ENCODE measurements at places on chromosomes 6 and 20.

DNA sequence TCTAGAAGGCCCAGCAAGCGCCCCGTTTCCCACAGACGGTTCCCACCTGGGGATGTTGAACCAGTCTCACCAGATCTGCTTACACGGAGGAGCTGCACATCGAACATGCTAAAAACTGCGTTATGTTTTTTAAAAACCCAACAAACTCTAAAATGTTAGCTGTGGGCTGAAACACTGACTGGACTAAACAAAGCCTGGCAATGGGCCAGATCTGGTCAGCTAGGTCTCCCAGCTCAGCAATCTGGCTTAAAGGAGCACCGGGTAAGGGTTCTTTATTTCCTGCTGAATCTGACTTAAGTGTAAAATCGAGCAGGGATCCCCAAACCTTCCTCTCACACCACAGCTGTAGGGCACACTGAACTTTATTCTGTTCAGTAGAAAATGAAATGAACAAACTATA is 156.9 kb downstream of the FOXC1 start:
- DNase-seq = no peak

GRCh38 chr20:53296451-53297153 is 297.0 kb downstream of the ZNF217 start:
- DNase-seq = no peak

DNA sequence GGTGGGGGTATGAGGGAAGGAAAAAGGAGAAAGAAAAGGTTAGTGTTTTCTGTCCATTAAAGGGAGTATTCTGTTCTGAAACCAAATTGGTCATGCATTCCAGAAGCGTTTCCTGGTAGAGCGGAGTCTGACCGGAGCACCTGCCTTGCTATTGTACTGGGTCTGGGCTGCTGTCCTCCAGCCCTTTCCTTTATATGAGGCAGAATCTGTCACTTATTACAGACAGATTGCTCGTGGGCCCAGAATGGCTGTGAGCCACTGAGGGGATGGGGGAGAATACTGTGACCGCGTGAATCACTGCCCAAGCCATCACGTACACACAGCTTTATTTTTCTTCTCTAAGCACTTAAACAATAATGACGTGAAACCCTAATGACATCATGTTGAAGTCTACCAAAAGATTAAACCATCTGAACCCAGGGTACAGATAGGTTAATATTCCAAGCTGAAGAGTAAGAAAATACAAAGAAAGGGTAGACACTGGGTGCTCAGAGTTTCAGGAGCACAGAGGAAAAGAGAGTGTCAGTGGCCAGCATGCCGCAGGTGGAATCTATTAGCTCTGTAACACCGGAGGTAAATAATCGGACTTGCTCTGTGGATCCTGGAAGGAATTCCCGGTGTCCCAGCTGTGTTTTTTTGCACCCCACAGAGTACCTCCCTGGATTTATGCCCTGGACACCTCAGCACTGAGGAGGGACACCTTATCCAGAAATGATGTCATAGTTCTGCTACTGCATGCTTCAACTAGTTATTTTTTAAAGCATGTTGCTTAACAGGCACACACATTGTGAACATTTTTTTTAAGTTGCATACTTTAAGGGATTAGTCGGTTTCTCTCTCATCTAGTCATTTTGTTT is 573.3 kb downstream of the PKHD1 start:
- DNase-seq = no peak

GRCh38 chr6:130000526-130001421 is 17.6 kb upstream of the L3MBTL3 start:
- no peak for DNase-seq

DNA sequence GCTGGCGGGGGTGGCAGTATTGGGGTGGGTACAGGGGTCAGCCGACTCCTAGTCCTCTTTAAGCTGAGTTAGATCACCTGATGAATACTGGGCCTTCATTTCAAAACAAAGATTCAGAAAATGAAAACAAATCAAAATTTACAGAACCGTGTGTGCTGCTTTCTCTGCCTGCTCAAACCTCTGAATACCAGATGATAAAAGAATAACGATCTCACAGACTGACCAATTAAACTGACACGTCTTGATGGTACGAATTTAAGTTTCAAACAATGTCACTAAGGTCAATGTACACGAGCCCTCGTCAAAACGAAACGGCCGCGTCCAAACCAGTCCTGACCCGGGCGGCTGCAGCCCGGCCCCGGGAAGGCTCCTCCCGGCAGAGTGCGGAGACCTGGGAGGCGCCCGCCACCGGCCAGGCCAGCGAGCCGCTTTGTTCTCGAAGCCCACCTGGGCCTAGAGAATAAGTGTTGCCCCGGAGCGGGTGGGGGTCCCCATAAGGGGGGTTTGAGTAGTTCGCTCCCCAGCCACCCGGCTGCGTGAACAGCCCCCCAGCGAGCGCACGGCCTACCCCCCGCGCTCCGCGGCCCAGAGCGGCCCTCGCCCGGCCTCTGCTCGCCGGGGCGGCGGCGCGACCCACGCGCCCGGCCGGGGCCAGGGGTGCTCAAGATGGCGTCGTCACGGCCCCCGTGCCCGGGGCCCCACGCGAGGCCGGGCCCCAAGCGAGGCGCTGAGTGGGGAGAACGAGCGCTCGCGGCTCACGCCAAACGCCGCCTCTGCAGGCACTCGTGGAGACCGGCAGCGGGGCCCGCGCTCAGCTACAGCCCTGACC is 728 bp downstream of the PSMA7 start:
- DNase-seq = no peak

GRCh38 chr6:108502832-108503231 is 57.9 kb upstream of the FOXO3 start:
- DNase-seq = no peak

DNA sequence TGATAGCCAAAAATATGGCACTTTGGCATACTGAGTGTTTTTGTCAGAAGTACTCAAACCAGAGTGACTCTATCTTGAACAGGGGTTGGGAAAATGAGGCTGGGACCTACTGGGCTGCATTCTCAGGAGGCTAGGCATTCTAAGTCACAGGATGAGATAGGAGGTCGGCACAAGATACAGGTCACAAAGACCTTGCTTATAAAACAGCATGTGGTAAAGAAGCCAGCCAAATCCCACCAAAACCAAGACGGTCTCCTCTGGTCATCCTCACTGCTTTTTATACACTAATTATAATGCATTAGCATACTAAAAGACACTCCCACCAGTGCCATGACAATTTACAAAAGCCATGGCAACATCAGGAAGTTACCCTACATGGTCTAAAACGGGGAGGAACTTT is 985.1 kb downstream of the HACE1 start:
- DNase-seq = no peak

DNA sequence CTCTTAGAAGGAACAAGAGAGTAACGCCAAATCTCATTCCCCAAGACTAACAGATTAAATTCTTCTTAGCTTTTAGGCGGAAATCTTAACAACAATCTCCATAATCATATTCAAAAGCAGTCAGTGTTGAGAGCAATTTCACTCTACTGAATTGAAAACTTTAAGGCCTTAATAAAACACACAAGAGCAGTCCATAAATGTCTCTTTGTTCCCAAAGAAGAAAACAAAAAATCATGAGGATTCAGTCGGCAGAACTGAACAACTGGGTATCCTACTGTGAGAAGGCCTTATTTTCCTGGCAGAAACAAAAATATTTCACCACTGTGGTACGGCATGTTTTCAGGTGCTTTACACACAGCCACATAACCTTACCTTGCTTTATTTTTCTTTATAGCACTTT is 14.4 kb downstream of the ABHD12 start:
- DNase-seq = no peak

DNA sequence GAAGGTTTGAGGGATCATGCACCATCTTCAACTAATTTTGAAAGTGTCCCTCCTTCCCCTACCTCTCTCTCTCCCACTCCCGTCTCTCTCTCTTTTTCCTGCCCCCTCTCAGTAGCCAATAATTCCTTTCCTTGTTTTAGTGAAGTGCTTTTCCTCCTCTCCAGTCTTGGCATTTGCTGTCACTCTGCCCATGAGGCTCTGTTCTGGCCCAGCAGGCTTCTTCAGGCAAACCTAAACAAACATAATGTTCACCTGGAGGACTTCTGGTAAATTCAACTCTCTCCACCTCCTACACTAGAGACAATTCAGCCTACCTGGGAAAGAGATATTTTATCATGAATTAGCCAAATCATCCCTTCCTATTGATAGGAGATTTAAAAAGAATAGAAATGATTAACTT is 320.4 kb upstream of the RNF24 start:
- no peak for DNase-seq

Measured in dorsolateral prefrontal cortex (tissue), 122 donors.